Heart right ventricle (tissue), 16 donors: ENCODE measurements at places on chromosomes 2 and 18. TPM values are rescaled to one million over a fixed set of nuclear protein-coding genes. Genes with fewer than 3 reads are reported as not detected.
A peak's percentile ranks its signal among the peaks of the same experiment; 100 is the strongest.

- no peaks in the 10 kb centered on the region for H3K27me3 ChIP-seq
- no peaks in the 10 kb centered on the region for H3K36me3 ChIP-seq
- DNase-seq, result peak; percentile 28
- H3K27ac ChIP-seq, result no peak overlapping the region
- H3K4me3 ChIP-seq, result no peak overlapping the region
These were observed 52.3 kb downstream of the C18orf63 start for GRCh38 chr18:74367905-74368304.

DNA sequence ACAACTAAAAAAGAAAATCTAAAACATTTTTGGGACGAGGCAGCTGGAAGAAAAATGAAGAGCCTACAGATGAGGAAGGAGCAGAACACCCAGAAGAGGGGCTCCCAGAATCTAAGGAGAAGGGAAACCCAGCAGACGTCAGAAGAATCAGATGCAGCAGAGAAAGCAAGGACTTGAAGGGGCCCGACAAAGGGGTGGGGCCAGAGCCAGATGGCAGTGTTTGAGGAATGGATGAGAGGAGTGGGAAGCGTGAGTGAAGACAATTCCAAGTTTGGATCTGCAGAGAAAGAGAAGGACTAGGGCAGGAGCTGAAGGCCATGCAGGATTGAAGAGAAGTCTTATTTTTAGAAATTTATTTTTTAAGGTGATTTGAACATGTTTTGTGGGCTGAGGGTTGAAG is 19.3 kb downstream of the PTMA start:
- no peak overlapping the region for H3K27ac ChIP-seq
- no peak overlapping the region for H3K4me3 ChIP-seq
- DNase-seq, result no peak
- no peaks in the 10 kb centered on the region for H3K4me1 ChIP-seq
- peaks cover 8% of the 10 kb centered on the region for H3K36me3 ChIP-seq

GRCh38 chr18:30352551-30353168 is 689.9 kb downstream of the DSC3 start:
- H3K4me3 ChIP-seq, result no peak overlapping the region
- no peak for DNase-seq
- H3K36me3 ChIP-seq, result no peaks in the 10 kb centered on the region
- H3K27me3 ChIP-seq, result no peaks in the 10 kb centered on the region

DNA sequence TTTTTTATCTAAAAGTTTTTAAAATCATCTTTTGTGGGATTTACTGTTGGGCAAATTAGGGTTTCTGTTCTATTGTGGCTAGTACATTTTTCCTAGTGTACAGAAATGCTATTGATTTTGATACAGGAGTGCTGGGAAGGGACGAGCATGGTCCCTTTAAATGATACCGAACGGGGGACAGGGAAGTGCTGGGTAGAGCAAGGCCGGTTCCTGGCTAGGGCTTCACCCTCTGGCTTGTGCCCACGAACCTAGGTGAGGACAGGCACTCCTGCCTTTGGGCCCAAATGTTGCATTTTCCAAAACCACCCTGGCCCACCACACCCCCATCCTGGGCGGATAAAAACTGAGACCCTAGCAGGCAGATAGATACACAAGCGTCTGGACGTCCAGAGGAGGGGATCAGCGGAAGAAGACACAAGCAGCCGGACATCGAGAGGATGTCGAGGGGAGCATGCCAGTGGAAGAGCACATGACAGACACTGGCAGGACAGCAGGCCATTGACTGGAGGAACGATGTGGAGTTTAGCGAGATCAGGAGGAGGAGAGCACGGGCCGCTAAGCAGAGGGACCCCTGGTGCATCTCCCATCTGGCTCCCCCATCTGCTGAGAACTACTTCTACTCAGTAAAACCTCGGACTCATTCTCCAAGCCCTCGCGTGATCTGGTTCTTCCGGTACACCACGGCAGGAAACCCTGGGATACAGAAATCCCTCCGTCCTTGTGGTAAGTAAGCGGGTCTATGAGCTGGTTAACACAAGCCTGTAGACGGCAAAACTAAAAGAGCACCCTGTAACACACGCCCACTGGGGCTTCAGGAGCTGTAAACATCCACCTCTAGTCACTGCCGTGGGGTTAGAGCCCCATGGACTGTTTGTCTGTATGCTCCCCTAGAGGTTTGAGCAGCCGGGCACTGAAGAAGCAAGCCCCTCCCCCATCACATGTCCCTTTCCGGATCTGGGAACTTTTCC is 13.5 kb upstream of the CALCRL start:
- H3K36me3 ChIP-seq, result no peaks in the 10 kb centered on the region
- no peaks in the 10 kb centered on the region for H3K27me3 ChIP-seq
- no peak overlapping the region for H3K27ac ChIP-seq
- H3K4me3 ChIP-seq, result no peak overlapping the region
- H3K4me1 ChIP-seq, result peaks cover 7% of the 10 kb centered on the region

DNA sequence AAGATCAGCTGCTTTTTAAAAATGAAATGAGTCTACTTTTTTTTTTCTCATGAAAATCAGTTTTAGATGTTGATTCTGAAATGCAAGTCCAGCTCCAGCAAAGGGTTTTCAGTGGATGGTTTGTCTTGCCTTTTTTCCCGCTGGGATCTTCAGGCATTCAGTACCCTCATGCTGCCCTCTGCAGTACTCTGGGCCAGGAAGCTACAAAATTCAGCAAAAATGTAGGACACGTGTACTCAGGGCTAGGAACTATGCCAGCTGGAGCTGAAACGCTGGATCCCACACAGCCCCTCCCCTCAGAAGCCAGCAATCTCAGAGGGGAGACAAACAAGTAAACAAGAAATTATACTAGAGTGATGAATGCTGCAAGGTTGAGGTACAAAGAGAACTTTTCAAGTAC is 97.3 kb downstream of the MMADHC start:
- H3K4me1 ChIP-seq, result no peaks in the 10 kb centered on the region
- no peaks in the 10 kb centered on the region for H3K36me3 ChIP-seq
- DNase-seq, result no peak
- no peak overlapping the region for H3K4me3 ChIP-seq

GRCh38 chr18:8610459-8610851 is 1.2 kb downstream of the RAB12 start:
- no peak for DNase-seq
- H3K27ac ChIP-seq, result peak overlapping the region; percentile 77
- H3K36me3 ChIP-seq, result no peaks in the 10 kb centered on the region
- H3K4me3 ChIP-seq, result peak overlapping the region; percentile 94

DNA sequence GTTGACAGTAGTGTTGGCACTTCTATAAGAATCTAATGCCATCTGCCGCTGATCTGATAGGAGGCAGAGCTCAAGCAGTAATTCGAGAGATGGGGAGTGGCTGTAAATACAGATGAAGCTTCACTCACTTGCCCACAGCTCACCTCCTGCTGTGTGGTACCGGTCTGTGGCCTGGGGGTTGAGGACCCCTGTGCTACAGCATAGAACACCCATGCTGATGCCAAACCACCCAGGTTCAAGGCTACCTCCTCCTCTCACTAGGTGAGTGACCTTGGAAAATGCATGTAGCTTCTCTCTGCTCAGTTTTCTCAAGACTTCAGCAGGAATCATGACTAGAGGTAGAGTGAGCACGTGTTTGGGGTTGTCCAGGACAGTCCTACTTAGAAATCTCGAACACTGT is 263.4 kb downstream of the SH3BP4 start:
- H3K27me3 ChIP-seq, result peaks cover 6% of the 10 kb centered on the region
- H3K4me1 ChIP-seq, result no peaks in the 10 kb centered on the region
- no peak overlapping the region for H3K4me3 ChIP-seq
- no peak for DNase-seq

DNA sequence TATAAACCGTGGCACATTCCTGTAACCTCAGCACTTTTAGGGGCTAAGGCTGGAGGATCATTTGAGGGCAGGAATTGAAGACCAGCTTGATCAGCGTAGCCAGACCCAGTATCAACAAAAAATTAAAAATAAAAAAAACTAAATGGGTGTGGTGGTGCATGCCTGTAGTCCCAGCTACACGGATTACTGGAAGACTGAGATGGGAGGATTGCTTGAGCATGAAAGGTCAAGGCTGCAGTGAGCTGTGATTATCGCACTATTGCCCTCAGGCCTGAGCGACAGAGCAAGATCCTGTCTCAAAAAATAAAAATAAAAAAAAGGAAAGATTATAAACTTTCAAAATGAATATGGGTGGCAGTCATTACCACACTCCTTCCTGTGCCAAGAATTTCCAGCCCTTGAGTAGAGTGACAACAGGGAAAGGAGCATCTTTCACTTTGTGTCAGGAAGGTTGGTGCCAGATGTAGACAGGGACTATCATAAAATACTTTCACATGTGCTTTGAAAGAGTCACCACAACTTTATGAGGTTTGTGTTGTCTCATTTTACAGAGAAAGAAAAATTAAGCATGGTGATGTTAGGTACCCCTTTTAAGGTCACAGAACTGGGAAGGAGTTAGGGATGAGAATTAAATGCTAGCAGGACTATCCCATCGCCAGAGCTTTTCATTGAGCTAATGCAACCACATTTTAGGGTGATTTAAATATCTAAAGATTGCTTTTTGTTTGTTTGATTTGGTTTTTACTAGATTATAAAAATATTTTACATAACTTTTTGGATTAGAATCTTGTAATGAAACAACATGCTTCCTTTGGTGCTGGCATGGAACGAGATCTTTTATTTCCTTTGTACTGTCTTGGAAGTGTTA is 1617.4 kb upstream of the ACVR2A start:
- H3K4me1 ChIP-seq, result no peaks in the 10 kb centered on the region
- no peaks in the 10 kb centered on the region for H3K36me3 ChIP-seq
- H3K27me3 ChIP-seq, result no peaks in the 10 kb centered on the region
- H3K4me3 ChIP-seq, result no peak overlapping the region
- no peak for DNase-seq

GRCh38 chr2:67954093-67954748 is 108.6 kb downstream of the C1D start:
- DNase-seq, result no peak
- H3K4me3 ChIP-seq, result no peak overlapping the region
- H3K36me3 ChIP-seq, result no peaks in the 10 kb centered on the region
- H3K27ac ChIP-seq, result no peak overlapping the region

Gene DSEL
- 2.1 TPM for total RNA-seq

Gene FAM228A
- total RNA-seq, result 0.47 TPM

Gene IL37
- total RNA-seq, result not detected

Gene SH3RF3
- 7.2 TPM for total RNA-seq

Gene SP5
- 0.88 TPM for total RNA-seq
